ENCODE measurements at places on chromosomes 11 and 22.

GRCh38 chr11:36155770-36156160, 133.5 kb downstream of the COMMD9 start:
- DNase-seq, result peak; percentile 41

GRCh38 chr22:20983081-20983771, 1.1 kb downstream of the LZTR1 start:
- no peak for DNase-seq

DNA sequence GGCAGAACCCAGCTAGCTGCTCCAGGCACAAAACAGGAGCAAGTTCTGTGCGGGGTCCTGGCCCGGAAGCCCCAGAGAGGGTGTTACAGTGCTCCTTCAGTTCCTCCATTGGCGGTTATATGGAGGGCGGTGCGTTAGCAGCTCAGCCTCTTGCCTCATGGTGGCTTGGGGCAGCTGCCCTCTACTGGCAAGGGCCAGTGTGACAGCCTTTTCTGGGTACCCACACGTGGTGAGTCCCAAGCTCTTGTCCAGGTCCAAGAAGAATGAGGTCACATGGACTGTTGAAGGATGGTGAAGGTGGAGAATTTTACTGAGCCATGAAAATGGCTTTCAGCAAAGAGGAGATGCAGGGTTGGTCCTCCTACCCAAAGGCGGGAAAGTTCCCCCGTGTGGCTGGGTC, 100.5 kb downstream of the WT1 start:
- DNase-seq, result peak; percentile 15

DNA sequence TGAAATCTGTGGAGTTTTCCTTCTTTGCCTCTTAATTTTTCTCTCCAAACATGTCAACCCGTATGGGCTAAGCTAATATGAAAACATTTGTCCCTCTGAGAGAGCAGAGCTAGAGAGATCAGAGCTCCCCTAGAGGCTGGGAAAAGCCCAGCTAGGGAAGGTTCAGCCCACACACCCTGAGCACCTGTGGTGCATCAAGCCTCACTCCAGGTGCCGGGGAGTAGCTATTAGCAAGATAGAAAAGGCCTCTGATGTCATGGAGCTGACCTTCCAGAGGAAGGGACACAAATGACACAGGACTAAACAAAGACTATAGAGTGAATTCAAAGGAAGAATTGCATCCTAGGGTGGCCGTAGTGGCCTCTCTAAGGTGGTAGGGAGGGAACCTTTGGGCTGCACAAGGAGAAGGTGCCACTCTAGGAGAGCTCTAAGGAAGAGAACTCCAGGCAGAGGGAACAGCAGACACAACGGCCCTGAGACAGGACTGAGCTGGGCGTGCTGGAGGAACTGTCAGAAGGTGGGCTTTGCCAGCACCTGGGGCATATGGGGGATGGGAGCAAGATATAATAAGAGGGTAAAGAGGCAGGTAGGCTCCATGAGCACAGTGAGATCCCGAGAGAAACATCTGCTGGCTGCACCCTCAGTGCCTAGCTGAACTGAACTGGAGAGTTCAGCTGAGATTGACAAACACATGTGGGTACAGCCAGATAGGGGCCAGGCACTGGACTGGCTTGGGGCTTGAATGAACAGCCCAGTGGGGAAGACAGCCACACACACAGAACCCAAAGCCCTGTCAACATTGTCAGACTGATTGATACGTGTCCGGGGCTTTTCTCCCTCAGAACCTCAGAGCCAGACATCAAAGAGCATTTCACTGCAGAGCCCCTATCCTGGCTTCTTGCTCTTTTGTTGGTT, 65.5 kb upstream of the DRD2 start:
- no peak for DNase-seq

DNA sequence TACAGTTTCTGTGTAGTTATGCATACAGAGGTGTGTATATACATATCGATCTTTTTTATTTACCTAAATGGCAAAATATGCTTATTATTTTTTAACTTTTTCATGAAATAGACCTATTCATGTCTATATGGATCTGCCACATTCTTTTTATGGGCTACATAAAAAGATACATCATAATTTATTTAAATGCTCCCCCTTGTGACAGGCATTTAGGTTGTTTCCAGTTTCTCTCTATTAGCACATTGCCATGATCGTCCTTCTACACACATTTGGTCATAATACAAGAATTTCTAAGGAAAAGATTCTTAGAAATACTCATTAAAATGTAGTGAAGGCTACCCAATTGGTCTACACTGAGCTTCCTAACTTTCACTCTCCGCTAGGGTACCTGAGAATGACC, 1067.4 kb downstream of the OPCML start:
- DNase-seq, result no peak

DNA sequence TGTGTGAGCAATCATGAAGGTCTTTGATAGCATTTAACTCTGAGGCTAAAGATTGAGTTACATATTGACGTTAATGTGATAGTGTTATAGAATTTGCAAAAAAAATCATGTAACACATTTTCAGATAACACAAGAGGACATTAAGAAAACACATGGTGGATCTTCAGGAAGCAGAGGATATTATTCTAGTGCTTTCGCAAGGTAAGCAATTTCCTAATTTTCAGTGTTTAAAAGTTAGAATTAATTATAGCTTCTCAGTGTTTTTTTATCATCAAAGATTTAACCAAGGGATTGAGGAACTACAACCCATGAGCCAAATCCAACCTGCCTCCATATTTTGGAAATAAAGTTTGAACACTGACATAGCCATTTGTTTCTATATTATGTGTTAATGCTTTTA, 78.5 kb downstream of the DKK3 start:
- DNase-seq, result no peak

DNA sequence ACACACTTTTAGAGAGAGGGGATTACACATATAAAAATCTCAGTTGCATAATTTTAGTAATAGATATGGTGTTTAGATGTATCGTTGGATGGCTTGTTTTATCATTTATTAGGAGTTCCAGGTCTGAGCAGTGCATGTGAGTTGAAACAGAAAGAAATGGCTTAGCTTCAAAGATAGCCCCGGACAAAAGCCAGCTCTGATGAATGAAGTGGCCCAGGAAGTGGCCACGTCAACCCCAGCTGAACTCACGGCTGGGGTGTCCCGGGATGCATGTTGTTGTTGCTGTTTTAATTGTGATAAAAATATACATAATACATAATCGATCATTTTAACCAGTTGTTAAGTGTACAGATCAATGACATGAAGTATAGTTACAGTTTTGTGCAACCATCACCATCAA, 1513.6 kb downstream of the BRD1 start:
- no peak for DNase-seq

GRCh38 chr11:44943696-44944095, 7.0 kb downstream of the TP53I11 start:
- no peak for DNase-seq

DNA sequence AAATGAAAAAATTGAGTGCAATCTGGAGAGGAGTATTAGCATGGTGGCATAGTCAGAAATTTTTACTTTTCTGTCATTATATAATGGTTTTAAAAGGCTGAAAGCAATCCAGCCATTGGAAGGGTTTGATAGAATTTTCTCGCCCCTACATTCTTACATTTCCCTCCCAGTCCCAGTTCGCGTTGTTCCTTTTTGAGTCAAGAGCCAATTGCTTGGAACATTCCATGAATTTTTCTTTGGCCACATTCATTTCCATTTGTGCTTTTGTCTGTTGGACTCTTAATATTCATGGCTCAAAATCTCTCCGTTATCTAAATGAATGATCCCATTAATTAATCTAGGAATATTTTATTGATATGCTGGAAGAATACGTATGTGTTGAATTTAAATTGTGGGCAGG, 66.0 kb downstream of the GRK3 start:
- DNase-seq, result peak; percentile 13

DNA sequence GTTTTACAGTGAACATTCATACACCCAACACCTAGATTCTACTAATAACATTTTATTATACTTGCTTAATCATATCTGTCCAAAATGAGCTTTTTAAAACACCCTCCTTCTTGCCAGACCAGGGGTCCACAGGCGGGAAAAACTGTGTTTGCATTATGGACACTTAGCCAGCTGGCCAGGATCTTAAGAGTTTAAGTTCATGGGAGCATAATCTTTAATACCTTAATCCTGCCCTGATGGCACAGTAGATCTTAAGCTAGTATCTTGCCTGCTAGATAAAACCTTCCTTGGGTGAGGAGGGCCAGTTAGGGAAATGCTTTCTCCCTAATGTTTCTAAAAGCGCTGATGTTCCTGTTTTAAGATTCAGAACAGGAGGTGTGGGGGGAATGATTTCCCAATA, 13.1 kb upstream of the CCDC134 start:
- no peak for DNase-seq

- DNase-seq, result no peak
These were observed 579 bp upstream of the CABP7 start for GRCh38 chr22:29718949-29719898.

- DNase-seq, result no peak
These were observed 192.2 kb downstream of the UVRAG start for GRCh38 chr11:76007166-76007565.

DNA sequence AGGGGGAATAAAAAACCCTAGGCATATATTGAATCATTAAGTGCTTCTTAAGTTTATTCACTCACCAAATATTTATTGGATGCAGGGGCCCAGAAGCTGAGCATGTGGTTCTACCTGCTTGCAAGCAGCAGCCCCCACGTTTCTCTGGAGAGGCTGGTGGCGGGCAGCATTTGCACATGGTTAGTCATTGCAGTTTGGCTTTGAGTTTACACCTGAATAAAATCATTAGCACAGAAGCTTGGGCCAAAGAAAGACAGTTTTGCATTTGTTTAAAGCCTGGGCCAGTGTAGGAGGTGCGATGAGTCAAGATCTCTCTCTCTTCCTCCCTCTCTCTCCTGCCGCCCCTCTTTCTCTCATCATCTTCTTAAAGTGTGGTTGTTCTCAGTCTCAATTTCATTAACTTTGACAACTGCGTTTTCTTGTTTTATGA, 72.6 kb downstream of the C22orf31 start:
- peak; percentile 10 for DNase-seq
